ENCODE measurements at places on chromosomes 4 and X. TPM values are rescaled to one million over a fixed set of nuclear protein-coding genes. Genes with fewer than 3 reads are reported as not detected.

The C4orf46 gene
- polyA plus RNA-seq, result 38.6 TPM

The GRIA3 gene
- 0.86 TPM for polyA plus RNA-seq

- no peaks in the 10 kb centered on the region for H3K4me1 ChIP-seq
- H3K27me3 ChIP-seq, result no peaks in the 10 kb centered on the region
- H3K36me3 ChIP-seq, result no peaks in the 10 kb centered on the region
- no peak overlapping the region for H3K27ac ChIP-seq
- DNase-seq, result no peak
- no peak overlapping the region for H3K4me3 ChIP-seq
Measured at GRCh38 chr4:110309675-110310074, 111.3 kb upstream of the ELOVL6 start.

DNA sequence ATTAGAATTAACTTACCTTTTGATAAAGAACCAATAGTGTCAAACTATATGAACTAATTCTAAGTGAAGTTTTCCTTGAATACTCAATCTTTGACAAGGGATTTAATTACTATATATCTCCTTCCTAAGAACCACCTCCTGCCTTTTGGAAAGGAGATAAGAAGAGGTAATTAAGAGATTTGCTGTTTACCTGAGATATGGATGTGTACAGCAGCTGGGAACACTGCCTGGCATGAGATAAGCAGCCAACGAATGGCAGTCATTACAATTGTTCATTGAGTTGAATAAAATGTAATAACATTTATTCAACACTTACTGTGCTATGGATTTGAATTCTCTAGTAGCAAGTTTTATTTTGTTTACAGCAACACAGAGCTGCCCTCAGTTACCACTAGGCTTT is 407.1 kb downstream of the SPOCK3 start:
- no peaks in the 10 kb centered on the region for H3K36me3 ChIP-seq
- no peaks in the 10 kb centered on the region for H3K27me3 ChIP-seq
- no peaks in the 10 kb centered on the region for H3K4me1 ChIP-seq
- H3K4me3 ChIP-seq, result no peak overlapping the region
- DNase-seq, result no peak

DNA sequence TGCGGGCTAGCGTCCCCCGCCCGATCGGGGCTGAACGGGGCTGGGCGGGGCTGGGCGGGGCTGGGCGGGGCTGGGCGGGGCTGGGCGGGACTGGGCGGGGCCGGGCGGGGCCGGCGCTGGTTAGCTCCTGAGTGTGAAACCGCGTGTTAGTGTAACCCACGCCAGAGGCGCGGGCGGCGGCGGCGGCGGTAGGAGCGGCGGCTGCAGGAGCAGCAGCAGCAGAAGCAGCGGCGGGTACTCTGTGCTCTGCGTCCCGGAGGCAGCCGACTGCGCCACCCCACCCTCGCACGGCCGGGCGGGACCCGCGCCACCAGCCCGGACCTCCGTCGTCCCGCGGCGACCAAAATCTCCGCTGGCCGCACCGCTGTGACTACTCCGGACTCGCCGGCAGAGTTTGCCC is 128.1 kb downstream of the LAS1L start:
- H3K27ac ChIP-seq, result no peak overlapping the region
- H3K4me3 ChIP-seq, result no peak overlapping the region
- H3K27me3 ChIP-seq, result no peaks in the 10 kb centered on the region
